ENCODE measurements at places on chromosomes 1 and 21.
A peak's percentile ranks its signal among the peaks of the same experiment; 100 is the strongest.

DNA sequence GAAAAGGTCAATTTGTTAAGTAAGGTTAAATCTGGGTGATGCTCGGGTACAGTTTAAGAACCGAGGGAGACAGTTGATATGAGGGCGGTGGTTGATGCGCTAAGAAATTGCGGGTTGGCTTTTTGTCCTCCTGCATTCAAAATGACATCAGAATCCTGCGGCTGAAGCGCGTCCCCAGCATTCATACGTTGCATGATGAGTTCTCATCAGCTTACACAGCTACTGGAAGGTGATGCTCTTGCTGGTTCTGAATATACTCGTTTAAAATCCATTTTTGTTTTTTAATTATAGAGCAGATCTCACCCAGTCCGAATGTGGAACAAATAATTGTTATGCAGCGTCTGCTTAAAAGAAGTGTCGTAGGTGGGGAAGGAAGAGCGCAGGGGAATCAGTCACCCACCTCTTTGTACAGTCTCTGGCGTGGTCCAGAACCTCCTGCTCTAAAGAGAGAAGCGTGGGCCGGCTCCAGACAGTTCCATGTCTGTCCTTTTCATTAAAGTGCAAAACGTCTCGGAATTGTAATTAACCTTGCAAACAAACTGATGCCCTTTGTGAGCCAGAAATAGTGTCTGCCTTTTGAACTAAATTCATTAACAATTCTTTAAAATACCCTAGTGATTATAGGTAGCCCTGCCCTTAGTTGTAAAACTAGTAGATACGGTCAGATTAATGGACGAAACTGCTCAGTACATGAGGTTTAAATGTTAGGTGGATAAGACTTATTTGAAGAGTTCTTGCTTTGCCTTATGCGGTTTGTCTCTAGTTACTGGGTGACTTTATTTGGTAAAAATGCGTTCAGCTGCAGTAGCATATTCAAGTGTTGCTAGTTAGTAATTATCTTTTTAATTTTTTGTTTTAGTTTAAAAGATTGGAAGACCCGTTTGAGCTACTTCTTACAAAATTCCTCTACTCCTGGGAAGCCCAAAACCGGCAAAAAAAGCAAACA lies 741 bp downstream of the RGS2 start:
- DNase-seq = peak; percentile 63

DNA sequence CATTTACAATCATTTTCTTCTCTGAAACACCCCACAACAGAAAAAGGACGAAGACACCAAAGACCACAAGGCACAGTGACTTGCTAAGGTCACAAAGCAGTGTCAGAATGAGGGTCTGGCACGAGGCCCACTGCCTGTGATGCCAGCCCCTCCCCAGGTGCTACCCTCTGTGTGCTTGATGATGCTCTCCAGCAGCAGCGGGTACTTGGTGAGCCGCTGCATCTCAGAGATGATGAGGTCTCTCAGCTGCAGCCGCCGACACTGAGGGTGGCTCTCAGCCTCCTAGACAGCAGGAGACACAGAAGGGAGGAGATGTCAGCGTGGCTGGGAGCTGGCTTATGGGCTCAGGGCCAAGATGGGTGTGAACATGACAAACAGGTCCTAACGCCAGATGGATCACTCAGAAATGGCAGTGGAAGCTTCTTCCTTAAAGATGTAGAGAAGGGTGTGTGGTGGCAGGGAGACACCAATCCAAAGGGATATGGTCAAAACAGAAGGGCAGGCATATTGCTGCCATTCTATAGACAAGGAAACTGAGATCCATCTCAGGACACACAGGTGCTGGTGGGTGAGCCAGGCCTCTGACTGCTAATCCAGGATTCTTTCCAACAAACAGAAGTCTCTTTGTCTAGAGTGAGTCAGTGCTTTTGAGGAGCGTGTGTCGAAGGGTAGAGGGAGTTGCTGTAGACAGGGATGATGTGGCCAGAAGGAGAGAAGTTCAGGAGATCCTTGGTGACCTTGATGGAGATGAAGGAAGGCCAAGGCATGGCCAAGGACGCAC lies 25.6 kb downstream of the LRRC71 start:
- DNase-seq = no peak

DNA sequence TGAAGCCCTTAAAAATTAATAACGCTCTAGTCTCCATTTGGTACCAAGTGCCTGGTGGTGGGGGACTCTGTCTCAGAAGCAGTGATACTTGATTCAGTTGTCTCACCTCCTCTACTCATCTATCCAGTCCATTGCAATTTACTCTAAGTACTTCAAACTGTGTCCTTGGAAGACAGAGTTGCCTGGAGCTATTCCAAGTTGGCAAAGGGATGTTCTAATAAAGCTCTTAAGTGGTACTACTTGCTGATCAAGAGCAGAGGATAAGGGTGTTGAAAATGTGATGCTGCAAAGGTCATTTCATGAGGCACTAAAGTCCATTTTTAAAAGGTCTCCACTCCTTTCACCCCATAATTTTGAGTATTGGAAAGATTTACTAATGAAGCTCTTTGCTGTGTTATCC lies 142.2 kb downstream of the NFIA start:
- DNase-seq = no peak

DNA sequence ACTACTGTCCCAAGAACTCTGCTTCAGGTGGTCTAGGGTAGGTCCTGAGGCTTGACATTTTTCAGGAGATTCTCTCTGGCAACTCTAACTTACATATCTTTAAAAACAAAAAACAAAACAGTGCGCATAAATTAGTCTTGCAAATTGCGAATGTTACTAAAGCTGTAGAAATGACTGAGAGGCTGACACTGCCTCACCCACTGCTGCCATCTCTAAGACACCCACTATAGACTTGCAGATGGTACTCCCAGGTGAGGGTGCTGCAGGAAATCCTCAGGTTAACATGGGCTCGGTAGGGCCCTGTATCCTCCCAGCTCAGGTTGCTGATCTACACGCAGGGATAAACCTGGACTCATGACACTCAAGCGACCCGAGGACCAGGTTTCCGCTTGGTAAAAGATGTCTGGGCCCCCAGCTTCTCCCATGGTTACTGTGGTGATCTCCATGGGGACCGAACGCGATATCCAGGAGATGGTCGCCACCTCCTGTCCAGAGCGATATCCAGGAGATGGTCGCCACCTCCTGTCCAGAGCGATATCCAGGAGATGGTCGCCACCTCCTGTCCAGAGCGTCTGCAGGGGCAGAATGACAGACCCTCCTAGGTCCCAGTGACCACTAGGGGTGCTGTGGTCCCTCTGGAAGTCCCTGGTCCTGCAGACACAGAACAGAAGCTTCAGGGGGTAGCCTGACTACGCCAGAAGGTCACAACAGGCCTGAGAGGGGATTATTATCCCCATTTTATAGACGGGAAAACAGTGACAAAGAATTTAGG lies 16.2 kb upstream of the LY9 start:
- peak; percentile 47 for DNase-seq

DNA sequence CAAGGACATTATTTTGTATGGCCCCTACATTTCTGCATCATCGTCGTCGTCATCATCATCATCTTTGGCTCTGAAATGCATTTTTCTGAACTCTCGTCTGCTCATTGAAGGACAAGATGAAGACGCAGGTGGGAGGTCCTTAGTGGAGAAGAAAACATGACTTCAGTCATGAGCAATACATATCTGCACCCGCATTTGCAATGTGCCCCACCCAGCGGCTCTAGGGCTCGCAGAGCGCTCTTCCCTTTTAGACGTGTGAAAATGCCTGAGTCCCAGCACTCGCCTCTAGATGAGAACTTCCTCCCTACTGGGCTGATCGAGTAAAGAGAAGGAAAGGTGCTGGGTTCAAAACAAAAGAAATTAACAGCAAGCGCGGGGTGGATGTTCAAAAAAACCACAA lies 10.1 kb downstream of the C1orf174 start:
- peak; percentile 53 for DNase-seq

DNA sequence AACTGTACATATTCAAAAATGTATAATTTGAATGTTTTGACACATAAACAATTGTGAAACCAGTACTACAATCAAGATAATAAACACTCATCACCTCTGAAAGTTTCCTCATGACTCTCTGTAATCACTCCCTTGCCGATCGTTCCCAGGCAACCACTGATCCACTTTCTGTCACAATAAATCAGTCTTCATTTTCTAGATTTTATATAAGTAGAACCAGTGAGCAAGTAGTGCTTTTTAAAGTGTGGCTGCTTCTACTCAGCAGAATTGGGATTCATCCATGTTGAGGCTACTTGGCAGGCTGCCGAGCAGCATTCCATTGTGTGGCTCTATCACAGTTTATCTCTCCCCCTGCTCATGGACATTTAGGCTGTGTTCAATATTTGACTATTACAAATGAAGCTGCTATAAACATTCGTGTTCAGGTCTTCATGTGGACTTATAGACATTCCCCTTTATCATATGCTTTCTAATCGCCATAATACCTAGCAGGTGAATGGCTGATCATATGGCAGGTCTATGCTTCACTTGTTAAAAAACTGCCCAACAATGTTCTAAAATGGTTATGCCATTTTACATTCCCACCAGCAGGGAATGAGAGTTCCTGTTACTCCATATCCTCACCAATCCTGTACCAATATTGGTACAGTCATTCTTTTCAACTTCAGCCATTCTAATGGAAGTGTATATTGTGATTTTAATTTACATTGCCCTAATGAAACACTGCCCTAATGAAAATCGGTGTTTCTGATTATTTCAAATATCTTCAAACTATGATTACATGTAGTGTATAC lies 20.5 kb downstream of the TEX38 start:
- DNase-seq = no peak

DNA sequence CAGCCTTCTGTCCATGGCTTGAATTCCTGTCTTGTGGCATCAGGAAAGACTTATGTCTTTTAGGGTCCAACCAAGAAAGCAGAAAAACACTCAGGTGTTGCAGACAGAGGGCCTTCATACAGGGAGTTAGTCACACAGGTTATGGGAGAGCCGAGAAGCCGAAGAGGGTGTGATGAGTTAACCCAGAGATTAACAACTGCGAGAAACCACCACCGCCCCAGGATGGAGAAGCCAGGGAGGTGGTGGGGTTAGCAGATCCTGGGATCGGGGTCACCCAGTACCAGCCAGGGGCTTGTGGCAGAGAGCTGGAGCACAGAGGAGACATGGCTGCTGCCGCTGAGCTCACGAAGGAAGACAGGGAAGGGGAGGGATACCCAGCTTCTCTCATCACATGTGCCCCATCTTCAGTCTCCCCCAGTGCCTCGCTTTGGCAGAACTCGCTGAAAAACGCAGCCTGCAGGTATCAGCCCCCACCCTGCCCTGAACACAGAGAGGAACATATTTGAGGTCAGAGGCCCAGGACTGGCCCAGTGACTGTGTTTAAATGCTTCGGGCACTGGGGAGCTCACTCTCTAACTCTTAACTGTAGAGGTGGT lies 58.7 kb downstream of the RUNX3 start:
- DNase-seq = no peak

GRCh38 chr1:171990371-171990770 lies 149.1 kb downstream of the DNM3 start:
- DNase-seq = no peak

- no peak for DNase-seq
Observed at GRCh38 chr1:204885288-204885711, 14.6 kb downstream of the NFASC start.

GRCh38 chr1:10415211-10415930 lies 14.9 kb upstream of the CENPS start:
- no peak for DNase-seq

- DNase-seq = no peak
Observed at GRCh38 chr1:99652881-99653281, 7.0 kb downstream of the PALMD start.

GRCh38 chr1:50750021-50750619 lies 209.9 kb downstream of the FAF1 start:
- DNase-seq = no peak

DNA sequence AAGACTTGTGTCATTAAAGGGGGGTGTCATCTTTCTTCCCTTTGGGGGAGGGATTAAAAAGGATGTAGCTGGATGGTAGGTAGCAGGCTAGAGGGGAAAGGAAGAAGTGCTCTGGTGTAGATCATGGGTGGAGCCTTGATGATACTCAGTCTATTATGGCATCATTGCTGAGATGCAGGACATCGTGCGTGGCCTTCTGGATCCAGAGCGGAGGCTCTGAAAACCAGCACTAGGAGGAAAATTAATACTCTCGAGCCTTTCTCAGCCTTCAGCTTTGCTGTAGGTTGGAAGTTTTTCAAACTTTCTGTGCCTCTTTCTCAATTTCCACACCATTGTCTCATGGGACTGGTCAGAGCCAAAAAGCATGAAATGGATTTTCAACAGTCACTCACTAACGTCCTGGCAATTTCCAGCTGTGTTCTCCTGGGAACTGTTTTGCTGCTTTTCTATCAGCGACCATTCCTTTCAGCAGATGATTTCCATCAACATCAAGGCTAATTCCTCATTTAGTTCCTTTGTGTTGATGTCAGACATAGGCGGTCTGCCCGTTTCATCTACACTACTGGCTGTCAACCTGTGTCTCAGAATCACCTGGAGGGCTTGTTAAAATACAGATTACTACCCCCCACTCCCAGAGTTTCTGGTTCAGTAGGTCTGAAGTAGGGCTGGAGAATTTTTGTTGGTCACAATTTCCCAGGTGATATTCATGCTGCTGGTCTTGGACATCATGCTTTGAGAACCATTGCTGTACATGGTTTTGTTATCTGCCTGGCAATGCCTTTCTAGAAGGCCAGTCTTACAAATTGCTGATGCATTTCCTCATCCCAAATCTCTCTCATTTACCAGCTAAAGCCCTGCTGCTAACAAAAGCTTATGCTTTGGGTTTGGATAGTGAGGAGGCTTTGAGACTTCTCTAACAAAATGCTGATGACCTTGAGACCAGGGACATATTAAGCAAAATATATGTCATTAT lies 7.7 kb downstream of the CACNA1E start:
- no peak for DNase-seq

- no peak for DNase-seq
Observed at GRCh38 chr1:17922833-17923232, 167.7 kb downstream of the ACTL8 start.

DNA sequence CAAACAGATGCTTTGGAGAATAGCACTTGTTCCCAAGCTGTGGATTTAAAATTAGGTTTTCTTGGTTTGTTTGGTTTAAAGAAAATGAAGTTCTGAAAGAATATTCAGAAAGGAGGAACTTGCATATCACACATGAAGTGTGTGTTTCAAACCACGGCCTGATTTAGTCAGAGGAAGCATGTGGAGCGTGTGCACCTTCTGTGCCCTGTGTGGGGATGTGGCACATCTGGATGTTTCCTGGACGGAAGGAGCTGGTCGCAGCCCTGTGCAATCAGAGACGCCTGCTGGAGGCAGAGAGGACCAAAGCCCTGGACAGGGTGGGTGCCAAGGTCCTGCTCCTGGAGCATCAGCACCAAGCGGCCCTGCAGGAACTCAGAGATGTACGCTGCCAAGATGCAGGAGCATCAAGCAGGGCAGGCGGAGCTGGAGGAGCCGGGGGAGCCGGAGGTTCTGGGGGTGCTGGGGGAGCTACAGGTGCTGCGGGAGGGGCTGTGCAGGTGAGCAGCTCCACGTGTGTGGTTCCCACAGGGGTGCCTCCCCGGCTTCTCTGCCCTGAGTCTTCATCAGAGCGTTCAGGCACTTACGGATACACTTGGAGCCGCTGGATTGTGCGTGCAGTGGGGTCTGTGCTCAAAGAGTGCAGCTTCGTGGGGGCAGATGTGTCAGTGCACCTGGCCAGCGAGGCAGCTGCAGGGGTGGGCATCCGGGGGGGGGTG lies 45.7 kb downstream of the PCNT start:
- no peak for DNase-seq

- no peak for DNase-seq
Observed at GRCh38 chr1:95311014-95311413, 77.0 kb downstream of the RWDD3 start.

GRCh38 chr1:30312226-30312625 lies 411.2 kb downstream of the MATN1 start:
- no peak for DNase-seq
